Stimulated activated CD4-positive, alpha-beta T cell treated with anti-CD3 and anti-CD28 coated beads, Interleukin-15, amount 100 ng/mL, for 24 hours (primary cell): ENCODE measurements at places on chromosomes 1 and 21.
A peak's percentile ranks its signal among the peaks of the same experiment; 100 is the strongest.

GRCh38 chr1:147781056-147781471 is 20.7 kb upstream of the GJA5 start:
- no peak for DNase-seq

DNA sequence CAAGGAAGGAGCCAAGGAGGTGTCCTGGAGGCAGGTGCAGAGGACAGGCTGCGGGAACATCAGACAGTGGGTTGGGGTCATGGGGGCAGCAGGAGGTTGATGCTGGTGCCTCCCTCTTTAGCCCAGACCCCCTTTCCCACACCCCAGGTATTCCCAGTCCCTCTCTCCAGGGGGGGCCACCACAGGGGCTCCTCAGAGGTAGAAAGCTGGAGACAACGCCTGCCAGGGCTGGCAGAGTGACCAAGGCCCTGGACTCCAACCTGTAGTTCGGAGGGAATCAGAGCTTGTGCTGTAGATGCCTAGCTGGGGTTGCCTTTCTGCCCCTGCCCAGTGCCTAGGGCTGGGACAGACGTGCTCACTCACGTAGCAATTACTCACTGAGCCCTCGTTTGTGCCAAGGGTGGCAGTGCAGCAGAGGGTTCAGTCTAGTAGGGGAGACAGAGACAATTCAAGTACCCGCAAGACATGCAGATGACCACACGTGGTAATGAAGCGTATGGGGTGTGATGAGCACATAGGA is 148.2 kb downstream of the PTPRU start:
- no peak for DNase-seq

GRCh38 chr1:206502812-206503211 is 4.5 kb upstream of the RASSF5 start:
- no peak for DNase-seq

- no peak for DNase-seq
Observed at GRCh38 chr1:97190326-97190725, 468.7 kb downstream of the PTBP2 start.

DNA sequence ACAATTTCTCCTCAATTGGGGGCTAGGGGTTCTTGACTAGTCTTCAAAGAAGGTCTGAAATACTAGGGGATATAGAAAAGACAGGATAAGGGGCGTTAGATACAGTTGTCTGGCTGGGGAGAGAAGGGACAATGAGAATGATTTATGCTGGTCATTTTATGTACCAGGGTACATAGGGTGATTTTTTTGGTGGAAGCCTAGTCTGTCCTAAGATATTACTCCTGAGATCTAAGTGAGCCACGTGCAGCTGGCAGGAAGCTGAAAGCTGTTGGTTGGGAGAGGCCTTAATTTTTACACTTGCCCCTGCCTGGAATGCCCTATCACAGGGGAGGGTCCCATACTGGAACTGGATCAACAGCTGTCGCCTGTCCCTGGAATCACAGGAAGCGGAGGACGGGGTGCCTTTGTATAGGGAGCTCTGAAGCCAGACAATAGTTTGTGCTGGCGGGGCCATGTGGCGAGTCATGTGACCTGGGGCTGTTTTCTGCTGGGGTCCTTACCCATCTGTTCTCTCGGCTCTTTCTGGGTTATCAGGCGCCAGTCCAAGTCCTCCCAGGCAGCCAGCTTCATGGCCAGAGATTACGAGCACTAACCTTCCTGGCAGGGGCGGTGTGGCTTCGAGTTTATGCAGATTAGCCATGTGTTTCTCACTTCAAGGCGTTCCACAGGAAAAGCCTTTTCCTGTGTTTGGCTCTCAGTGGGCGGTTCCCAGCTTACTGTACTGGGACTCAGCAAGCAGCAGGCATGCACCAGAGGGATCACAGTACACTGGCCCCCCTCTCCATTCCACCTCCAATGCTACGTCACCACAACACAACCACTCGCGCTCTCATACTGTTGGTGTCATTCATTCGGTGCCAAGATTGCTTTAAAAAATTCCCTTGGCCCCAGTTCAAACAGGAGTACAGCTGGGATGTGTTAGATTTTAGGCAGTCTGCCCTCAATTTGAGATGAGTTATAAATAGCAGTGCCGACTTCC is 27.5 kb downstream of the ARID1A start:
- peak; percentile 62 for DNase-seq

DNA sequence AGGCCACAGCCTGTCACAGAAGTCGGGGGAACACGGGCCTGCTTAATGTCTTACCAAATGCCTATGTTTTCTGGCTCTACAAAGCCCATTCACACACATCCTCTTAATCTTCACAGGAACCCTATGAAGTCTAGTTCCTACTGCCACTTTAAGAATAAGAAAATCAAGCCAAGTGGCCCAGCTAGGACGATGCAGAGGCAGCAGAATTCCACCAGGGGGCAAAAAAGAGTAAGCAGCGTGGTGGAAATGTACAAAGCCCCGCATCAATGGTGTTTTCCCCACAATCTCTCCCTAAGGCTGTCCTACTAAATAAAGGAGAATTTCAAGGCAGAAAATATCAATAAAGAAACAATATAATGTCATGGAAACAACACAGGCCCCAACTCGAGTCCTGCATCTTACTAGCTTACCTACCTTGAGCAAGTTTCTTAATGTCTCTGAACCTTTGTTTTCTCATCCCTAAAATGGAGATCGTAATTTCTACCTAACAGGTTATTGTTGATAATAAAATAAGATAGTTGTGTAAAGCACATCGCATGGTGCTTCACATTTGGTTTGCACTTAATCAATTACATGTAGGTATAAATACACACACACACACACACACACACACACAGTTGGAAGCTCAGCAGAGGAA is 21.4 kb downstream of the SEC16B start:
- peak; percentile 24 for DNase-seq

DNA sequence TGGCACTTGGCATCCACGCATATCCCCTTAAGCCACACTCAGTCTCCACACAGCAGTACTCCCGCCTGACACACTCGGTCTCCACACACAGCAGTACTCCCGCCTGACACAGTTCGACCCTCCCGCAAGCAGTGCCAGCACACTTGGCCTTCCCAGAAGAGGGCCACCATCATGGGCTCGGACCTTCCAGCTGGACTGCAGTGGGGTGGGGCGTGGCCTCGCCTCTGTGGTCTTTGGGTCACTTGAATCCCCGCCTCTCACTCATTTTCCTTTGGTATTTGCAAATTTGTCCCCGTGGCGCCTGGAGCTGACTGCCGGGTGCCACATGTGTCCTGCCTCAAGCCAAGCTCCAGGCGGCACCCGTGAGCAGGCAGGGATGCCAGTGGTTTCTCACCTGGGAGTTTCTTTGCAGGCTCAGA is 63.7 kb downstream of the FAAP20 start:
- DNase-seq: no peak

GRCh38 chr1:31781756-31782371 is 17.7 kb upstream of the ADGRB2 start:
- no peak for DNase-seq

GRCh38 chr1:198326915-198327314 is 170.1 kb downstream of the NEK7 start:
- no peak for DNase-seq

- DNase-seq: no peak
Observed at GRCh38 chr1:6512908-6513280, 21.4 kb upstream of the PLEKHG5 start.

GRCh38 chr1:214326406-214326805 is 45.4 kb downstream of the SMYD2 start:
- DNase-seq: no peak

- DNase-seq: no peak
Observed at GRCh38 chr1:58901008-58901407, 117.2 kb upstream of the JUN start.

- DNase-seq: no peak
Observed at GRCh38 chr1:202691816-202692215, 18.4 kb downstream of the SYT2 start.

DNA sequence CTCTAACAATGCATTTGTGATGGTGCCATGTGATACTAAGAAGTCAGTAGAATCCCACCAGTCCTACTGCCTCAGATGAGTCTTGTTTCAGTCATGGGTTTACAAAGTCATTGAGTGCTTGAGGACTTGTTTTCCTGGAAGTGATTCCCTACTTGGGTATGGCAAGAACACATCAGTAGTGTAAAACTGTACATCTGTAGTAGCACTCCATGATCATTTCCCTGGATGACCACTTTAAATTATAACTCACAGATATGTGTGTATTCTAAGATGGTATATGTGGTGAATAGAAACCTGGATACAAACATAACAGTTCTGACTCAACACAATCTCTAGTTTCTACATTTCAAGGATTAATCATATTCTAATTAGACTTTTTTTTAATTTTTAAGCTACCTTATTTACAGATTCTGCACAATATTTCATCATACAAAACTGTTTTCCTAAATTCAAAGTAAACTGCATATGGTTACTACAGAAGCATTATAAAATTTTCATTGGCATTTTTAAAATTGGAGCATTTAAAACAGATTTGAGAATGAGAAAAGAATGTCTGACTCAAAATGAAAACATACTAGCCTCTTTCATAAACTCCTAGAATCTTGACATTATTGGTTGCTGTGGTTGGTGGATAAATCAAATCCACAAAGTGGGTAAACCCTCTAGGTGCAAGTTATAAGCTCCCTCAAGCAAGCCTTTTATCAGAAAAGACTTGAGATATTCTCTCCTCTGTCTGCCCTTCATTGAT is 6.8 kb upstream of the PSMG1 start:
- DNase-seq: no peak

- DNase-seq: no peak
Observed at GRCh38 chr1:110718452-110718851, 43.7 kb upstream of the KCNA3 start.

GRCh38 chr1:2322065-2322571 is 69.2 kb downstream of the MORN1 start:
- DNase-seq: no peak

- no peak for DNase-seq
Observed at GRCh38 chr1:107318932-107319331, 178.1 kb downstream of the NTNG1 start.

- peak; percentile 80 for DNase-seq
Observed at GRCh38 chr1:180533266-180533987, 25.3 kb upstream of the OVAAL start.

DNA sequence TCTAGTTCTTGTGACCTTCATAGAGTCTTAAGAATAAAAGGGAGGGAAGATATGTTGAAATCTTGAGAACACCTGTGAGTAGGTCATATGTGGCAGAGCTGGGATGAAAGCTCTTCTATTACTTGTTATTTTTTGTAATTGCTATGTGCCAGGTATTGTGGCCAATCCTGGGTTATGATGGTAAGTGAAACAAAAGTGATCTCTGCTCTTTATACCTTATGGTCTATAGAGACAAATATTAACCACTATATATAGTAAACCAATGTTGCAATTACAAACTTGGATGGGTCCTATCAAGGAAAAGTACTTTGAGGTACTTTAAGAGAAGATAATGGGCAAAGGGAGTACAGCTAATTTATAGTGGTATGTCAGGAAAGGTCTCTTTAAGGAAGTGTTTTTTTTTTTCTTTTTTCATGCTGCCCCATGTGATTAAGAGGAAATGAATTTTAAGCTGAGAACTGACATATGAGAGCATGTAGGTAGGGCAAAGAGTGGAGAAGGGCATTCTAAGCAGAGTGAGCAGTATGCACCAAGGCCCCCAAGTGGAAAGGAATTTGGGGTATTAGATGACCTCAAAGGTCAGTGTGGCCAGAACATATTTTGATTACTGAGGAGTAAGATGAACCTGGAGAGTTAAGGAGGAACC is 43.3 kb downstream of the POU2F1 start:
- no peak for DNase-seq
